ENCODE measurements at places on chromosomes 4 and X.
A peak's percentile ranks its signal among the peaks of the same experiment; 100 is the strongest.

DNA sequence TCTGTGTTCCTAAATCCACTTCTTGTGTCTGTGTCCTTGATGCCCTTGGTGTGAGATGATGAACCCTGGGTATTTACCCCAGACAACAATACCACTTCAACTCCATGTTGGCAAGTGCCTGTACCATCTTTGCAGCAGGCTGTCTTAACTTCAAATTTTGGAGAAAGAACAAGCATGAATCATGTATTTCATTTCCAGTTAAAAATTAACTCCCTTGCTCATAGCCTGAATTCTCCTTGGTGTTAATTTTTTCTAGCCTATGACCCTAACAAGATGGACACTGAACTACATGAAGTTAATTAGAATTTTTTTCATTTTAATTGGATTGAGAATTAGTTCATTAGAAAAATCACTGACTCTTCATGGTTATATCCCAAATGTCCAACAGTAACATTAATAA, 267.8 kb upstream of the INTU start:
- DNase-seq, result no peak

- DNase-seq, result no peak
Measured at GRCh38 chrX:140504371-140505324, at the start of gene SOX3. Gene SOX3 (minus strand): TSS chrX:140505069. CDS start chrX:140505060, 9 bp downstream.

DNA sequence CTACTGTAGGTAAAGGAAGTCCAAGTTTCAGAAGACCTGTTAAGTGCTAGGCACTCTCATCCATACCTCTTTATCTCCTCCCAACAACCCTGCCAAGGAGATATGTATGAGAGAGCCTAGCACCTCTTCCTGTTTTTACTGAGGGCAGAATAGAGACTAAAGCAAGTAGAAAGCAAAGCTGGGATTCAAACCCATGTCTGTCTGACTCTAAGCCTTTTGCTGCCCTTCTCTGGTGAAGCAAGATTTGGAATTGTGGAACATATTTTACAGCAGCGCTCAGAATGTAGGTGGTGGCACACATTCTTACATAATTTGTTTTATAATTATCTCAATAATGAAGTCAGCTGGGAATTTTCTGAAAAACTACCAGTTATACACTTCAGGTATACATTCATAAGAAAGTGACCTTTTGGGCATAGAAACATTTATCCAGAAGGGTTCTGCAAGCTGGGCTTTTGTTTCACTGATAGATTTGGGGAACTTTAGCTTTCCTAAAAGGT, 41.7 kb downstream of the SEPTIN11 start:
- no peak for DNase-seq

GRCh38 chr4:46931981-46932380, 22.9 kb upstream of the COX7B2 start:
- DNase-seq, result peak; percentile 59

DNA sequence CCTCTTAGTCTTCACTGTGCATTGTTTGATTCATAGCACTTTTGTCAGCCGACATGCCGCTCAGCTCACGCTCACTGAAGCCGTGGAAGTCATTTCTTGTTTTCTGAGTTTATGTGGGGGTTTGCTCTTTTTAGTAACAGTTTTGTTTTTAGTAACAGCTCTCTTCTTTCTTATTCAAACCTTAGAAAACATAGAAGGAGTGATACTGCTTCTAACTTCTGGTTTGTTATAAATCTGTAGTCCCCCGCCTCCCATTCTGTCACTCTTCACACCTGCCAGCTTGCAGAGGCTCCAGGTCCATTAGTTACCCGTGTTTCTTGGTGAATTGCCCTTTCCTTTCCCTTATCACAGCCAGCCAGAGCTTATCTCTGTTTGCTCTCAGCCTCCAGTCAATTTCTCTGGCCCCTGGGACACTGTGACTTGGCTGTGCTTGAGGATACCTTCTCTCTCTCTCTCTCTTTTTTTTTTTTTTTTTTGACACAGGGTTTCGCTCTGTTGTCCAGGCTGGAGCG, 50.5 kb downstream of the GRK4 start:
- DNase-seq, result no peak

DNA sequence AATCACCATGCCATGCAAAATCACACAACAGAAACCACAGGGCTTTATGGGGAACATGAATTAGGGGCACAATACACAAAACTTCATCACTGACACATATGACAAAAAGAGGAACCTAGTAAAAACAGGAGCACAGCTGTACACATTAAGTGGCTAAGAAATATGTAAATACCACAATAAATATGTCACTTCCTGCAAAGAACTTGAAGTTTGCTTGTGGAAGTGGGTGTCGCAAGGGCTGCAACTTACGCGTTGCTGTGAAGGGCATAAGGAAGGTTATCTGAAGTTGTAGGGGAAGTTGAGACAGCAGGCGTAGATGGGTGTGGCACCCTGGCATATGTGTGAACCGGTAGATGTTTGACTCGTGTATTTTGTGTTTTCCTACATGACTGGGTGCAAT, 42.4 kb downstream of the CLCN4 start:
- DNase-seq, result no peak

DNA sequence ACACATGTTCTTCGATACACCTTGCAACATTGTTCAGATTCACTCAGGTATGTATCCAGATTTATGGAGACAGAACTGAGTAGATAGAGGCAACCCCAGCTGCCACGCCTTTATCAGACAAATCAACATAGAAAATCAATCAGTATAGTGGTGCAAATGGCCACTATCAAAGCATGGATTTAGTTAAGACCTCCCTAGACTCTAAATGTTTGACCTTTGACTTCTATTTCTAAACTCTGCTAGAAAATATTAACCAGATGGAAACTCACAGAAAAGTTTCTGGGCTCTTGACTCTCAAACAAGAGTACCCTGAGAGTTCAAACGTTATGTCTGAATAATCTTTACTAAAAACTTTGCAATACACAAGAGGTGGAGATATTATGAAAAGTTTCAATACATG, 411.5 kb downstream of the IQCM start:
- no peak for DNase-seq

DNA sequence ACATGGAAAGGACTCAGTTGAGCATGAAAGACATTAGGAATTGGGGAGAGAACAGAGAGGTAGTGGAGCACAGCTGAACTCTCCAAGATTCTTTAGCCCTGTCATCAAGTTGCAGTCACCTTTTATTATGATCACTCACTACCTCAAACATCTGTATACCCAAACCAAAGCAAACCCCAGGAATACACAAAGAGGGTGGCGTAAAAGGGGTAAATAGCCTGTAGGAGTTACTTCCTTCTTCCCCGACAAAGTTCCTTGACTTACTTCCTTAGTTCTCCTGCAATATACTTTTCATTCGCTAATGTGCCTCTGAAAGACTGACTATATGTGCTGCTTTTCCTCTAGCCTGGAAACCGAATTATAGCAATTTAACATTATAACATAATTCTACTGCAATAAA, 159.9 kb downstream of the SPRY1 start:
- no peak for DNase-seq

DNA sequence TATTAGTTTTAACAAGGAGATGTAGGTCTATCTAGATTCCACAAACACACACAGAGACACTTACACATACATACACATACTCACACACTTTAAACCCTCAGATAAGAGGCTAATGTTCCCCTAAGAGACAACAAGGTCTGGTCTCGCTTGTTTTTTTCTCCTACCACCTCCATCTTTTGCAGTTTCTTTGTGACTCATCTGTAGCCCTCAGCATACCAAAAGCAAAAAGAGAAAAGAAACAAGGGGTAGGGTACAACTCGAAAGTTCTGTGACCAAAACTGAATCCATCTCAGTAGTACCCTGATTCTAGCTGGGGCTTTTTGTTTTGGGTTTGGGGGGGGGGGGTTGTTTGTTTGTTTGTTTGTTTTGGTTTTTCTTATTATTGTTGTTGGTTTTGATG, 12.2 kb upstream of the EXOSC9 start:
- no peak for DNase-seq

All from NCI-H446 (cell line).